ENCODE measurements at places on chromosomes 7 and 10.

GRCh38 chr7:131328377-131329175 lies 900 bp downstream of the MKLN1 start:
- DNase-seq = peak; percentile 53

- DNase-seq = peak; percentile 76
Measured at GRCh38 chr10:23344241-23344841, at the start of gene C10orf67. C10orf67 (minus strand) TSS chr10:23344797; CDS start chr10:23344774, 23 bp downstream.

GRCh38 chr10:96565774-96566173 lies 21.0 kb downstream of the TM9SF3 start:
- peak; percentile 56 for DNase-seq

GRCh38 chr10:44968500-44969400 lies 9.1 kb downstream of the RASSF4 start:
- DNase-seq = no peak

GRCh38 chr10:93030409-93030808 lies 30.2 kb upstream of the CYP26C1 start:
- peak; percentile 86 for DNase-seq

GRCh38 chr7:6409091-6409490 lies 38.7 kb downstream of the DAGLB start:
- no peak for DNase-seq

DNA sequence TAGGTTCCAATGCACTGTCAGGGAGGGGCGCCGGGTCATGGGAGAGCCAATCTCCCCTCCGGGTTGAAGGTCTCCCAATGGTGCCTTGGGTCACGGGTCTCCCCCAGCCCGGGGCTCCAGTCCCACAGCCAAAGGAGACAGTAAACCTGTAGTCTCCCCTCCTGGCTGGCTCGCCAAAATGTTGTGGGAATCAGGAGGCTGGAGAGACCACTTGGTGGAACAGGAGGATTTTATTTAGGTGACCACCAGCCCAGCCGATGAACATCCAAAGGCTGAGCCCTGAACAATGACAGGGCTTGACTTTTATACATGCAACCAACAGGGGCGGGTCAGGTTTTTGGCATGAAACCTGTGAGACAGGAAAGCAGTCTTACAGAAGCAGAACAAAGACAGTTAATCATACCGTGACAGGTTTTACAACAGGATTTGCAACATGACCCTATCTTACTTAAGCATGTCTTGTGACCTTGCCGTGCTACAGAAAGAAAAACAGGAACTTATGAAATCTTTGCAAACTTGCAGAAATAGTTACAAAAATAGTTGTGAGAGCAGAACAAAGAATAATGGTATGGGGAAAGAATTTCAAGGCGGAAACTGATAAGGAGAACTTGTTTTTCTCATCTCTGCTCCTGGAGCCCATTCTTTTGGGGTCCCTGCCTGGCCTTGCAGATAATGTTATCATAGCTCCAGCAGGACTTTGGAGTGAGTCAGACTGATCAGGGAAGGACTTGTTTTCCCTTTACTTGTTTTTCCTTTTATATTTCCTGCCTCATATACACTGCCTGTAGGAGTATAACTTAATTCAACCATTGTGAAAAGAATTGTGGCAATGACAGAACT lies 7.1 kb downstream of the ERV3-1 start:
- no peak for DNase-seq

GRCh38 chr10:45325116-45325515 lies 9.7 kb upstream of the OR13A1 start:
- no peak for DNase-seq

DNA sequence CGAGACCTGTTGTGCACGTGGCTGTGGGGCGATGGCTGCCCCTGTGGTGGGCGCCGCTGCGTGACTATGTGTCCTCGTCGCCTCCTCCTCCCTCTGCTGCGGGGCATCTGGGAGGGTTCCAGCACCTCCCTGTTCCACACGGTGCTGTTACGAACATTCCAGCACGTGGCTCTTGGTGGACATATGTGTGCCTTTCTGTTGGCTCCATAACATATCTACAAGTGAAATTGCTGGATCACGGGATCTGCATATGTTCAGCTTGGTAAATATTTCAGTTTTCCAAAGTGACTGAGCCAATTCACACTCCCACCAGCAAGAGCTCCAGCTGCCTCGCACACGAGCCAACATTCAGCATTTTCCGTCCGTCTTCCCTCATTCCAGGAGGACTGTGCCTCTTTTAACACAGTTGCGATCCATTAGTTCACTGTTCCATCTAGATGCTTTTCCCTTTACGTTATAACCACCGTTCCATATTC lies 25.1 kb downstream of the SNX8 start:
- peak; percentile 30 for DNase-seq

DNA sequence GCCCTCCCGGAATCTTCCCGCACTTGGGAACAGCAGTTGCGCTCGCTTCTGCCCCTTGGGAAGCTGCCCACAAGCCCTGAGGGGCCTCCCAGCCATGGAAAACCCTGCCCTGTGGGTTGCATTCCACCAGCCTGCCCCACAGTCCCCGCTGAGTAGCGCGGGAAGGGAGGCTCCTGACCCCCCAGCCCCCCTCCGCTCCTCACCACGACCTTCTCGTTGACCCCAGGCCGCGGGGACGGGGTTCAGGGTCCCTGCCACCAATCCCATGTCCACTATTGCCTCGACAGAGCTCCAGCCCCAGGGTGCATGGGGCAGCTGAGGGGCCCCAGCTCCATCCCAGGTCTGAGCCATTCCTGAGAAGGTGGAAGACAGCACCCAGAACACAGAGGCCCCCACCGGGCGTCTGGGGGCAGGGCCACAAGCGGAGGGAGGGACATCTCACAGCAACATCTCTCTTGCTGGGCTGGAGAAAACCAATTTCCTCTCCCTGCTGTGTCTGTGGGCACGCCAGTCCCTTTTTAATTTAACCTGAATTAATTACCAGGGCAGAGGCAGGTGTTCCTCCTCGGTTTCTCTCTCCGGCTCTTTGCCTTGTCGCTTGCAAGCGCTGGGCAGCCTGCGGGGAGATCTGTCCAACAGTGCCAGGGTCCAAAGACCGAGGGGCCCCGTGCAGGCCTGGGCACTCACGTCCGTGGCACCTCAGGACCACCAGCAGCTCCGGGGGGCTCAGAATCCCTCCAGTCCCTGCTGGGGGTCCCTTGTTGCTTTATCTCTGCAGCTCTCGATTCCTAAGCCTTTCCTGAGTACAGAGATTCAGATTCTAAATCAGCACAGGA lies 57.9 kb downstream of the FOXL3 start:
- DNase-seq = no peak

DNA sequence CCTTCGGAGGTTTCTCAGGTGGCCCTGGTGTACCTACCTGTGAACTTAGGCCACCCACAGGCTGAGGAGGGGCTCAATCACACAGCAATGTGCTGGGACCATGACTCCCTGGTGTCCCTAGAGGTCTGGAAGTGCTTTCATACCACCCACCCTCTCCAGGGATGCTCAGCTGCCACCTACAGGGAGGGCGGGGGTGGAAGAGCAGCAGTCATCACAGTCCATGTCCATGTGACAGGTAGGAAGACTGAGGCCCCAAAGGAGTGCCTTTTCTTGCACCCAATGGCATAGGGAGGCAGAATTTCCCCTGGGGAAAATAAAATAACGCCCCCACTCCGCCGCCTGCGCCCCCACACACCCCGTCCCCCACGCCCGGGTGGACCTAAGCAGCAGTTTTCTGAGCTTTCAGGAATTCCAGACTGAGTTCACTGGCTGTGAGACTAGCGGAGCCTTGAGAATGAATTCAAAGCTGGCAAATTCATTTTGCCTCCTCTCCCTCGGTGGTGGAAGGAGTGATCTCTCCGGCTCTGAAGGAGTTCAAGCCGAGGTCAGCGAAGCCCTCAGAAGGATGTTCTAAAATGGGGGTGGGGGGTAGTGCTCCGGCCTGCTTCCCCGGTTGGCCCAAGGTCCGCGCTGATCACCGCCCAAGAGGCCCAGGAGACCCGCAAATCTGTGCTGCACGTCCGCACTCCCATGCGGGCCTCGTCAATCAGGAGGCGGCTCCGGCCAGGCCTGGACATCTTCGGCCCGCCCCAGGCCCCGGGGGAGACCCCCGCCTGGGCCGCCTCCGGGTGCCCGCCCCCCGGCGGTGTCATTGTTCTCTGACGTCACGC lies 2.1 kb upstream of the ZMIZ1 start:
- DNase-seq = peak; percentile 56

- DNase-seq = no peak
Measured at GRCh38 chr10:62665771-62666170, 138.7 kb upstream of the ADO start.

- DNase-seq = no peak
Measured at GRCh38 chr10:82880776-82881290, 1005.8 kb downstream of the NRG3 start.

GRCh38 chr7:1667566-1668395 lies 2.3 kb upstream of the ELFN1 start:
- peak; percentile 11 for DNase-seq

- DNase-seq = no peak
Measured at GRCh38 chr7:108662783-108663362, 93.2 kb downstream of the DNAJB9 start.

- DNase-seq = peak; percentile 59
Measured at GRCh38 chr10:50604049-50604640, 19.6 kb downstream of the SGMS1 start.

GRCh38 chr10:92689663-92690210 lies at the start of gene HHEX:
HHEX (plus strand) TSS chr10:92689955; CDS start chr10:92689987, 32 bp downstream.
- peak; percentile 36 for DNase-seq

DNA sequence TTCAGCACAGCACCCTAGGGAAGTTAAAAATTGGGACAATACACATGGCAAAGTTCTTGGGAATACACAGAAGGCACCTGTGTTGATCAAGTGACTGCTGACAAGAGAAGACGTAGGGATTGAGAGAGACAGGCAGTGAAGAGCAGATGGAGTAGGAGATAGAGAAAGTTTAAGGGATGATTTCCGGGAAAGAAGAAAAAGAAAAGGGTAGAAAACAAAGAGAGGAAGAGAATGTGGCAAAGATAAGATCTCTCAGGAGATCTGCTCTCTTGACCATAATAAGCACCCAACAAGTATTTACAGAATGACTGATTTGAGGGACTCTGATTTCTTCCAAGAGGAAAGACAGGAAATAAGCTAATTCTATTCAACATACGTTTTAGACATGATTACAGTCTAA lies 15.1 kb upstream of the RALA start:
- no peak for DNase-seq

GRCh38 chr10:88555190-88555908 lies 27.8 kb downstream of the RNLS start:
- DNase-seq = no peak

GRCh38 chr7:70669854-70670253 lies 462.1 kb upstream of the GALNT17 start:
- DNase-seq = no peak

DNA sequence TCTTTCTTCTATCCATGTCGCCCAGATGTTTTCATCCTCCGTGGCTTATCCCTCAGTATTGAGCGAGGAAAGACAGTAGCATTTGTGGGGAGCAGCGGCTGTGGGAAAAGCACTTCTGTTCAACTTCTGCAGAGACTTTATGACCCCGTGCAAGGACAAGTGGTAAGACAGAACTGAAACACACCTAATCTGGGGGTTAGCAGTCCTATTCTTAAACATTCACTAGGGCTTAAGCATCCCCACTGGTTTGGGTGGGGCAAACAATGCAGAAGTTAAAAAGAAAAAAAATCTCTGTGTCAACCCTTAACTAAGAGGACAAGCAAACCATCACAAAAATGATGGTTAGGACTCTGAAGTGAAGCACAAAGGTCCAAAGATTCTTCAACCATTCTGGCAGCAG lies 43.8 kb downstream of the SP8 start:
- no peak for DNase-seq

DNA sequence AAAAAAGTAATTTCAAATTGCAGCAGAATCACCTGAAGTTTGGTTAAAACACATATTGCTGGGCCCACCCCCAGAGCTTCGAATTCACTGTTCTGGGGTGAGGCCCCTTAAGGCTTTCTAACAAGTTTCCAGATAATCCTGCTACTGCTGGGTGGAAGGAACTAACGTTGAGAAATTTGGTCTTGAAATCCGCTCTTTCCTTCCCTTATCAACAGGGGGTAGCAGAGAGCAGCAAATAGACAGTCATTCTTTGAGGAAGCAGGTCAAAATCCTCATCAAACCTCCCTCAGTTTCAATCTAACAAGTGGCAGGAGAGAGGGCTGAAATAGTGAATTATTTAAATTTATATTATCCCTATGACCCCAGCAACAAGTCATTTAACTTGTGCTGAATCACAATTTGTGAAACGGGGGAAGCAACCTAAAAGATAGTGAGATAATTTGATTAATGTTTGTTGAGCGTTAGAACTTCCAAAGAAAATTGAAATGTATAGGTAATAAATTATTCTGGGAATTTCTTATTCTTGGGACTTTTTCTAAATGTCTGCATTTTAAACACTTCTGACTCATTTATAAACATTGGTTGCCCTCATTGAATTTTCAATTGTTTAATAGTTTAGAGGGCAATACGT lies 21.7 kb upstream of the MALSU1 start:
- DNase-seq = peak; percentile 67

DNA sequence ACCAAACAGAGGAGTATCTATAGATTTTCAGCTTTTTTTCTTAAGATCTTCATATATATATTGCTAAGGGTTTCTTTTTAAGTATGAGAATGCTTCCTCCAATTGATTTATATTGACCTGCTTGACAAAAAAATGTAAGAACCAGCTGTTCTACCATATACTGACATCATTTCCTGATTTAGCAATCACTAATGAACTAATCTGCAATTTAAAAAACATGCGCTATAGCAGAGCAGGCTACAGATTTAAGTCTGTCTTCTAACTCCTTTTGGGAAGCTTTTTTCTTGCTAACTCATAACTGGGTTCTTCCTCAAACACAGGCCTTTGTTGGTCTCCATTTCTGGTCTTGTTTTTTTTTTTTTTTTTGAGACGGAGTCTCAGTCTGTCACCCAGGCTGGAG lies 33.2 kb downstream of the ABCC2 start:
- DNase-seq = no peak

DNA sequence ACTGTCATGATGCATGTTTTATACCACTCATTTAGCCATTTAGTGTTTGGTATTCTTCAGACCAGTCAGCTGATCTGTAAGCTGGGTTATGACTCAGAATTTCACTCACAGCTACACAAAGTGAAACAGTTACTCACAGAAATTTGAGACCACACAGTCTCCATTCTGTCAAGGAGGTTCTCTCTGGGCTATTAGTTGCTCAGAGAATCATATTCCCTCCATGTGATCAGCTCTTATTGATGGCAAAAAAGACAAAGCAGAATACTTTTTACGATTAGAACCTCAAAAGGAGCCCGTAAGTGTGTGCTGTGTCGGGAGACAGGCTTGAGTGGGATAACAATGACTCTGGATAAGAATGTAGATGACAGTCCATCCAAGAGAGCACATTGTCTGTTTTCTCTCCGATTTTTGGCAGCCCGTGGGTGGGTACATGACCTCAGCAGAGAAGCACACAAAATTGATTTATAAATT lies 277.6 kb upstream of the SORCS1 start:
- DNase-seq = peak; percentile 22

- DNase-seq = peak; percentile 44
Measured at GRCh38 chr10:59585046-59585700, 124.5 kb downstream of the SLC16A9 start.

GRCh38 chr7:117322741-117323304 lies at the start of gene WNT2:
WNT2 (minus strand) TSS chr7:117323058; CDS start chr7:117322989, 69 bp downstream.
- DNase-seq = peak; percentile 18

- DNase-seq = no peak
Measured at GRCh38 chr7:126605553-126605952, 647.2 kb downstream of the GRM8 start.

Data from fibroblast of skin of right biceps (primary cell).